Activated naive CD4-positive, alpha-beta T cell treated with anti-CD3 and anti-CD28 coated beads, Interleukin-2, amount 50 U/mL, for 72 hours (primary cell): ENCODE measurements at places on chromosomes 7 and 10. TPM values are rescaled to one million over a fixed set of nuclear protein-coding genes. Genes with fewer than 3 reads are reported as not detected.

DNA sequence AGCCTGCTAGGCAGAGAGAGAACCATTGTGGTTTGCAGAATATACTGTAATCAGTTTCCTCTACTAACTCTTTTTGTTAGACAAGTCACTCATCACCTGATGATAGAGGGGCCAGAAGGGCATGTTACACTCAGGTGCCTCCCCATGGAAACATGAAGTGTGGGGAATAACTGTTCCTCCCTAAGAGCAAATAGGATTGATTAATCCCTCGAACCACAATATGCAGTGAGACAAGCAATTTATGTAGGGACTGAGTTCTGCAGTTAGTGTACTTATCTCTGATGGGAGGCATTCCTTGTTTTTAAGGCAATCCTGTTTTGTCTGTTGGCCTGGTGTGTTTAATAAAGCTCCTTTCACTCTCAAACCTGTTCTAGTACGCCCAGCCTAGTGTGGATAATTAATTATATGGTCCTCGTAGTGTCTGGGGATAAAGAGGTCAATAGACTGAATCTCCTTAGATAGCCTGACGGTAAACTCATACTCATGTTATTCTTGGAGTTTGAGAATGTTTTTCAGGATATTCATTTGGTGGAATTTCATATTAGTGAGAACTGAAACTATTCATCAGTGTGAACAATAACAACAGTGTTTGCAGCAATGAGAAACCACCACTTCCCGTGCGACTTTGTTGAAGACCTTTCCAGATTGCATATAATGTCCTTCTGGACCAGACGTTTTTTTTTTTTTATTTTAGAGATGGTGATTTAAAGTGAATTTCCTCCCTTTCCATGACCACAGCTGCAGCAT lies 344.8 kb upstream of the FZD8 start:
- no peak for DNase-seq

The NOS3 gene
- total RNA-seq = 12.7 TPM

- DNase-seq = peak; percentile 4
Measured at GRCh38 chr7:103989200-103989784, at the start of gene RELN. Gene RELN, minus strand, starts transcription at chr7:103989658. Its CDS starts 302 bp downstream, at chr7:103989356.

DNA sequence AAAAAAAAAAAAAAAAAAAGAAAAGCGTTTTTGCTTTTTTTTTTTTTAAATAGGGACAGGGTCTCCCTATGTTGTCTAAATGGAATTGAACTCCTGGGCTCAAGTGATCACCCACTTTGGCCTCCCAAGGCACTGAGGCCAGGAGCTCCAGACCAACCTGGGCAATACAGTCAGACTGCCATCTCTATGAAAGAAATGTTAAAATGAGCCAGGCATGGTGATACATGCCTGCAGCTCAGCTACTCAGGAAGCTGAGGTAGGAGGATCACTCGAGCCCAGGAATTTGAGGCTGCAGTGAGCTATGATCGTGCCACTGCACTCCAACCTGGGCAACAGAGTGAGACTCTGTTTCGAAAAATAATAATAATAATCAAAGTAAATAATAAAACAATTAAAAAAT lies 16.5 kb upstream of the LMTK2 start:
- DNase-seq = no peak

The IDI2 gene
- not detected for total RNA-seq

- DNase-seq = no peak
Measured at GRCh38 chr10:7027913-7028808, 382.7 kb downstream of the SFMBT2 start.

DNA sequence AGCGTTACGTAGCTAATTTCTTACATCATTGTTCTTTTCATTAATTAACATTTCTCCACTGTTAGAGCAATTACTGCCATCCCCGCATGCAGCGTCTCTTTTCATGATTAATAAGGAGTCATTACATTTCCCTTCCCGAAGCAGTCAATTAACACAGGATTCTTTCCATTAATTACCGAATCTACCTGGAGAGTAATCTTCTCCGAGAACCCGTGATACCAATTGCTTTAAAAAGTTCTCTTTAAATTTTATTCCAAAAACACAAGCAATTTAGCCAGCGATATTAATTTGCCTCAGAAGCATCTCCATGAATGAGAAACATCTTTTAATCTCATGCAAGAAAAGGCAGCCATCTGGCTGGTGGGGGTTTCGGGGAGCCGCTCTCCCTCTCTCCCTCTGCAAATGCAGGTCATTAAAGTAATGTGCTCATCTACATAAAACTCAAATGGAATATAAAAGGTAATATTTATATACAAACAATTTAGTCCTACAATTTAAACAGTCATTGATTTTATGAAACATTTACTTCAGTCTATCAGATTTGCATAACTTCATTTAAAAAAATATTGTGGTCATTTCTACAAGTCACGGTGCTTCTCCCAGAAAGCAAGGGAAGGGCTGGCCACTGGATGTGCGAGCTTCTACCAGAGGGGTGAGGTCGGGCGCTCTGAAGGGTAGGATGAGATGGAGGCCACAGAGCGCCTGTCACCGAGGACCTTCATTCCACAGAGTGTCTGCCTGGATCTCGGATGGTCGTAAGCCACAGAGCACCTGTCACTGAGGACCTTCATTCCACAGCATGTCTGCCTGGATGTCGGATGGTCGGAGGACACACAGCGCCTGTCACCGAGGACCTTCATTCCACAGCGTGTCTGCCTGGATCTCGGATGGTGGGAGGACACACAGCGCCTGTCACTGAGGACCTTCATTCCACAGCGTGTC lies 145.0 kb downstream of the WDR37 start:
- no peak for DNase-seq

- no peak for DNase-seq
Measured at GRCh38 chr10:4740471-4740870, 85.5 kb upstream of the AKR1E2 start.

DNA sequence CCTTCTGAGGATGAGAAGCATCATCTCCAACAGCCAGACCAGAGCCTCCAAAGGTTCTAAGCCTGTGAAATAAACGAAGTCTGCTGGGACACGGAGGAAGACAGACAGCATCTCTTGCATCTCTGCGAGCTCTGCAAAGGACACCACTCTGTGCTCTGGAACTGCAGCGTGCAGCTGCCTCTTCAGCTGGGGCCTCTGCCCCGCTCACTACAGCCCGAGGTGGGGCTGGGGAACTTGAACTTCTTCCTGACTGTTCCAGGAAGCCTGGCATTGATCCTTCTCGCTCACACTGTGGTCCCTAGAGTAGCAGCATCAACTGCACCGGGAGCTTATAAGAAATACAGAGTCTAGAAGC lies 163.3 kb downstream of the USP6NL start:
- DNase-seq = no peak

The DYNC1I1 gene
- not detected for total RNA-seq

- no peak for DNase-seq
Measured at GRCh38 chr10:47079204-47079580, 168.0 kb downstream of the PTPN20 start.

- no peak for DNase-seq
Measured at GRCh38 chr10:75294518-75294865, 58.7 kb upstream of the COMTD1 start.

DNA sequence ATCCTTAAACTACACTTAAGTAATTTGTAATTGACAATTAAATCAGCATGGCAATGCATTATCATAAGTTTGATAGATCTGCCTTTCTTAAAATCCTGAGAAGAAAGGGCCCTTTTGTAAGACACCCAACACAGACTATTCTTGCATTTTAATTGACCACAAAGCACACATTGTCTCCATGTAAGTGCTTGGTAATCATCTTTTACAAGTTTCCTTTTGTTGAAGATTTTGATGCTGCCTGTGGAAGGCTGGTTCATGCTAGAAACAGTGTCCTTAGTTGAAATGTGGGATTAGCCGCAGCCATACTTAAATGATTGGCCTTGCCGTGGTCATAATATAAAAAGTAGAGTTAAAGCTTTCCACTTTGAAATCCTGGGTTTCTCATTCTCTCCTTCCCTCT lies 32.3 kb upstream of the CELF2 start:
- DNase-seq = no peak

GRCh38 chr10:52455098-52455497 lies 141.0 kb downstream of the DKK1 start:
- no peak for DNase-seq

DNA sequence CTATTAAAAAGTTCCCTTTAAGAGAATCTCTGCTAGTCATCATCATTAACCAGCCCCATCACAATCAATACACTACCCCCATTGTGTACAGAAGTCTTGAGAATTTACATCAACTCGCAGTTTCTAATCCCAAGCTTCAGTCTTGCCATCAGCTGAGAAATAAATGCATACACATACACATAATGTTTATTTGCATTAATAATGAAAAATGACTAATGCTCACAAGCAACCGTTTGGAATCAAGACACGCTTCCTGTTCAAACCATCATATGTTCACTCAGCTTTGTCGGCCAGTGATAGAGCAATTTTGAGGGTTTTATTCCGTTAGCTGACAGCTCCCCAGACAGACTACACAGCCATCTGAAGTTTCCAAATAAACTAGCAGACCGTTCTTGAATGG lies 287.1 kb downstream of the SFMBT2 start:
- no peak for DNase-seq

- DNase-seq = no peak
Measured at GRCh38 chr7:119640861-119641260, 632.1 kb upstream of the KCND2 start.

- DNase-seq = no peak
Measured at GRCh38 chr10:110456046-110456445, 41.7 kb upstream of the DUSP5 start.

GRCh38 chr10:103055105-103055504 lies 137.0 kb downstream of the CNNM2 start:
- no peak for DNase-seq

DNA sequence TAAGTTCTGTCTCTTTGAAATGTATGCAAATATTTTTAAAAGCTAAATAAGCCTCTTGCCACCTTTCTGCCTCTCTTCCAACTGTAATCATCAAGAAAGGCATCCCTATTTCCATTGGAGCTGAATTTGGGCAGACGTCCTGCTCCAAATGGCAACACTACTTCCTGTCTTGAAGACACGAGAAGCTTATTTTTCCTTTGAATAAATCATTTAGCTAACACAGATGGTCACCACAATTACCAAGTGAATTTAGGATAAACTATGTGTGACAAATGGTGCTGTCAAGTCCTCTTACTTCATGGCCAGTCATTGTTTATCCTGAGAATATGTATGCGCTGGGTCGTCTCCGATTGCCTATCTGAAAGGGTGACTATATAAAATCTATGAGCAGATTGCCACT lies 268.0 kb downstream of the ANKRD7 start:
- DNase-seq = no peak
